NCI-H187 treated with DMSO at 0.1 percent for 48 hours (cell line): ENCODE measurements at places on chromosomes 16 and 17.

DNA sequence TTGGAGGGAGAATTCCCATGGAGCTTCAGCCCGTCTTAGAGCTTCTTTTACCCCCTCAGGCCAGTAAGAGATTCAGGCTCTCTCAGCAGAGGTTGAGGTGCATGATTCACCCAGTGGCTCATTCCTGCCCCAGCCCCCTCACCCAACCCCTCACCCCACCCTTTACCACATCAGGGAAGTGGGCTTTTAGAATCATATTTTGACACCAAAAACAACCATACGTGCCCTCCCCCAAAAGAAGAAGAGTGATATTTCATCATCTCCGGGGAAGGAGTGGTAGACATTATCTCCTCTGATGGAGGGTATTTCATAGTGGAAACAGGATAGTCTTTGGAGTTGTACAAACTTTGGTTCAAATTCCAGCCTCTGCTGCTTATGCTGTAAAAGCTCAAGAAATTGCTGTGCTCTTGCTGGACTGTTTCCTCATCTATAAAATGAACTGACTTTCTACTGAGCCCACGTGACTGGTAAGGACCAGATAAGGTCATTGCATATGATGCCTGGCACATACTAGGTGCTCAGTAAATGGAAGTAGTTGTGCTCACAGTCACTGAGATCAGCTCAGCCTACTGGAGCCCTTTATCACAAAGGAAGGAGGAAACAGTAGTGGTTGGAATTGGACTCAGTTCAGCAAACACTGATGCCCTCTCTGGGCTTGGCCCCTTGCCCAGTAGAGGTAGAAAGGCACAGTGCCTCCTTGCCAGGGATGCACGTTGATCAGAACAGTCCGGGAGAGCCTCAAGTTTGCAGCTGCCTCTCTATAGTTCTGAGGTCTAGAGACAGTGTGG is 18.3 kb upstream of the CCL5 start:
- no peak for DNase-seq

DNA sequence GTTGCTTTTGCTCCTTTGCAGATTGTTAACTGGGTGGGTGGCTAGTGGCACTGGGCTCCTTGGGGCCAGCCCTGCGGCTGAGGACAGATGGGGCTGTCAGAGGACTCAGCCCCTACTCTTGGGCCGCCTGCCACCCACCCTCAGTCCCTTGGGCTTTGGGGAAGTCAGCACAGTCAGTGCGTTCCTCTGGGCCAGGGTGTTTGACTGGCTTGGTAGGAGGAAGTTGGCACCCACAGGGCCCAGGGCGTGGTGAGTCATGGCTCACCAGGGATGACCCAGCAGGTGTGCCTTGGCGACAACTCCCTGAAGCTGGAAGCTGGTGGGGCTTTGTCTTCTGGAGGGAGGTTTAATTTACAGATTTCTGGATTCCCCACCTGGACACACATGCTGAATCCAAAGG is 32.4 kb downstream of the HAPSTR1 start:
- no peak for DNase-seq

GRCh38 chr16:2614761-2615191 is 67.5 kb upstream of the KCTD5 start:
- no peak for DNase-seq

DNA sequence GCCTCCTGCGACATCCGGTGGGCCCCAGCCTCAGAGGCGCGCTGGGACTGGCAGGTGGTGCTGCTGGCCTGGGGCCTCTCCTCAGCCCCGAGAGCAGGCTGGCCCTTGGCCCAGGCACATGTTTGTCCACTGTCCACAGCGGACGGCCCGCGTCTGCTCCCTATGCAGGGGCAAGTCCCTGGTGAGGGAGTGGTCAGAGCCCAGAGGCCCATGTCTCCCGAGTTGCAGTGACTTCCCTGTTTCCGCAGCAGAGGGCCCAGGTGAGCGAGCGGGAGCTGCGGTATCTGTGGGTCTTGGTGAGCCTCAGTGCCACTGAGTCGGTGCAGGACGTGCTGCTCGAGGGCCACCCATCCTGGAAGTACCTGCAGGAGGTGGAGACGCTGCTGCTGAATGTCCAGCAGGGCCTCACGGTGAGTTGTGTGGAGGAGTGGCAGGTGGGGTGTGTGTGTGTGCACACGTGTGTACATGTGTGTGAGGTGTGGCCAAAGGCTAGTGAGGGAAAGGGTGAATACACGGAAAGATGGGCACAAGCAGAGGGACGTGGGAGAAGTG is 10.4 kb downstream of the IL34 start:
- DNase-seq, result no peak
